NCI-H1436 treated with DMSO at 0.1 percent for 48 hours (cell line): ENCODE measurements at places on chromosomes 3 and 15.

DNA sequence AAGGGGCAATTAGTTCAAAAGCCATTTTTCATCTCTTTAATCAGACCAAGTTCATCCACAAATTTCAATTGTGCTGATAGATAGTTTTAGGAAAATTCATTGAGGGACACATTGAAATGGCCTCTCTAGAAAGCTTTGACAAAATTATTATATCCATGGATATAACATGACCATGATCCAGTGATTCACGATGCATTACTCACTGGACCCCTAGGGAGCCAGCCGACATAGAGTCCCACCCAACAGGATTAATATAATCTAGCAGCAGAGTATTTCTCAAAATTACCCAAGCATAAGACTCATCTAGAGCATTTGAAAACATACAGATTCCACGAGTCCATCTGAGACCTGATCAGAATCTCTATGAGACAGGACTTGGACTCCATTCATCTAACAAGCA, 100.3 kb downstream of the FRMD5 start:
- DNase-seq: no peak

DNA sequence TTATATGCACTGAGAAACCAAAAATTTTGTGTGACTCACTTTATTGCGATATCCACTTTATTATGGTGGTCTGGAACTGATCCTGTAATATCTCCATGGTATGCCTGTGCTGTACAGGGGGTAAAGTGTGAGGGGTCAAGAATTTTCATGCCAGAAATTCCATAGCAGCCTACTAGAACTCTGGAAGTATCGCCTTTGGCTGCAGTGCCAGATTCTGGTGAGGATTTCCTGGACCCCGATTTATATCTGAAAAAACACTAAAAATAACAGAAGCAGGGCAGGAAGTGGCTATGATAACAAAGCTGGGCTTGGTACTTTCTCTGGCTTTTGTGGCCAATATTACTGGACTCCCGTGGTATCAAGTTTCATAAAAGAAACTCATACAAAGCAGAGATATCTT, 36.4 kb downstream of the CCDC80 start:
- DNase-seq: no peak

- DNase-seq: no peak
Observed at GRCh38 chr15:49174902-49175301, 4.9 kb downstream of the GALK2 start.

DNA sequence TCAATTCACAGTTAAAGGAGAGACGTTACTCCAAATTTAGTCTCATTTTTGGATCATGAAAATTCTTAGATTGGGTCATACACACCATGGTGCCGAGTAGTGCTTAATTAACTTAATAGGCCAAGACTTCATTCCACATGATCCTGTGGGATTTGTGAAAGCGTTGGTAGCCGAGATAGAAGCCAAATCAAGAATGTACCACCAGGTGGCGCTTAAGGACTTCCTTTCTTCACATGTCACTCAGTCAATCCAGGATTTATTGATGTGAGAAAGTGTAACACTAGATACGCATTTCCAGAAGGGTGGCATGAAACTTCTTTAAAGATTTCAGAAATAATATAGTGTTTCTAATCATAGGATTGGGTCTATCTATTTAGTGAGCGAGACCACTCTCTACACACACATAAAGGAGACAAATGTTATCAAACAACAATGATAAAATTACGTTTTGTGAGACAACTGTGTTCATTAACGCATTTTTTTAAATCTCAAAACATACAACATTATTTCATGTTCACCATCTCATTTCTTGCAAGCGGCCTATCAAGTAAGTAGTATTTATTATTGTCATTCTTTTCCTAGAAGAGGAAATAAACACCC, 436.1 kb downstream of the CHL1 start:
- DNase-seq: no peak

GRCh38 chr3:43207628-43208085, 78.7 kb upstream of the SNRK start:
- no peak for DNase-seq
